ENCODE measurements at places on chromosomes 6 and 20.

GRCh38 chr20:52621401-52621800 is 350.8 kb upstream of the TSHZ2 start:
- no peak for DNase-seq

GRCh38 chr6:93416571-93417420 is 2.6 kb downstream of the EPHA7 start:
- DNase-seq, result no peak

DNA sequence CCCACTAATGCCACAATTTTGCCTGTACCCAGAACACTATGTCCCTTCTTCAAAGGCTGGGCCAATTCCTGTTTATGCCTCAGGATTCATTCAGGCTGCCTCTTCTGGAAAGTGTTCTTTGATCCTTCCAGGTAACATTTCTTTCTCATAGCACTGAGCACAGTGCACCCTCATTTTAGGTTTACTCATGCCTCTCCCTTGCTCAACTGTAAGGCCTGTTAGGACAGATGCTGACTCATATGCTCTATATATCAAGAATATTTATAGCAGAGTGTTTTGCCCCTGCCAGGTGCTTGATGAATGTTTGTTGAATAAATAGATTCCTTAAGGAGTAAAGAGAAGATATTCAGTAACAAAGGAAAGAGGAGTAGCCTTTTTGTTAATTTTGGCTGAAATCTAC is 263.9 kb downstream of the PHF3 start:
- DNase-seq, result no peak

DNA sequence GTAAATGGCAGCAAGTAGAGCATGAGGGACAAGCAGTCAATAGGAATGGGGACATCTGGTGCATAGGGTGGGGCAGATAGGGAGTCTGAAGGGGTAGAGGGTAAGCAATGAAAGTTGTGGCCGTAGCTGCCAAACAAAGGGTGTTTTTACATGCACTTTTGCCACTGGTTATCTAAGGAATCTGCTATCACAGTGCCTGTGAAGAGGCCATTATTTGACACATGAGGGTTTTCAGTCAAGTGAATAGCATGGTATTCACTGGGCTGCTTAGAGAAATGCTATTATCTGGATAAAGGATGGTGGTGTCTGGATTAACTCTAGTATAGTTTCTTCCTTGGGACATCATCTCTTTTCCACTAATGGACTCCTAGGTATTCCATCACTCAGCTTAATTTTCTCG is 118.2 kb downstream of the CARMIL1 start:
- DNase-seq, result no peak

GRCh38 chr6:10495029-10495428 is 26.1 kb upstream of the GCNT2 start:
- no peak for DNase-seq

GRCh38 chr20:48903705-48904104 is 17.8 kb upstream of the ARFGEF2 start:
- no peak for DNase-seq

GRCh38 chr6:125584468-125584939 is 164.9 kb upstream of the HEY2 start:
- DNase-seq, result no peak

GRCh38 chr6:123794190-123794589 is 9.5 kb upstream of the NKAIN2 start:
- no peak for DNase-seq

DNA sequence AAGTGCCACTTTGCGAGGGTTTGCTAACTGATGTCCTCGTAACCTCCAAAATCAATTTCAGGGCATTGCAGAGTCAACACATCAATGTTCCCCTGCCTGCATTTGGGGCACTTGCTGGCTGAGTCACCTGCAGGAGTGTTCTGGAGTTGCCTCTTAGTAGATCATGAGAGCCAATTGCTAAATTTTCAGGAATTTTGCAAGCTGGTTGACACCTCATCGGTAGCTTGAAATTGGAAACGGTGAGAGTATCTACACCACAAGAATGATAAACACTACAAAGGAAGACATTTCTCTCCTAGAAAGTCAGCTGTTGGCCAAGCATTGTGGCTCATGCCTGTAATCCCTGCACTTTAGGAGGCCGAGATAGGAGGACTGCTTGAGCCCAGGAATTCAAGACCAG is 10.8 kb upstream of the BFSP1 start:
- DNase-seq, result no peak

DNA sequence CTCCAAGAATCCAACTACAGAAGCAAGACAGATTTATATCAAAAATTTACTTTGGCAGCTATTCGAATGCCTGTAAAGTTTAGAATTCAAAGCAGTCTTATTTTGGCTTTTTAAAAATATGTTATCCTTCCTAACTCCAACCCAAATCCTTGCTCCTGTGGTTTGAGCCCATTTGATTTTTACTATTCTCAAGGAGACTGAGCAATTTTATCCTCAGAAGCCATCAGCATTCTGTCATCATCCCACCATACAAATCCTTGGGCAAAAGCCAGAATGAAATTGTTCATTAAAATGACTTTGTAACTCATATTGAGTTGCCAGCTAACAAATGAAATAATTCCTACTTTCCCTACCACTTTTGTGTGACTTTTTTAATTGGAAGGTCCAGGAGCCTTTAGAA is 392.8 kb downstream of the ADGRB3 start:
- no peak for DNase-seq

- DNase-seq, result no peak
Observed at GRCh38 chr6:169807229-169807628, 55.8 kb downstream of the ERMARD start.

DNA sequence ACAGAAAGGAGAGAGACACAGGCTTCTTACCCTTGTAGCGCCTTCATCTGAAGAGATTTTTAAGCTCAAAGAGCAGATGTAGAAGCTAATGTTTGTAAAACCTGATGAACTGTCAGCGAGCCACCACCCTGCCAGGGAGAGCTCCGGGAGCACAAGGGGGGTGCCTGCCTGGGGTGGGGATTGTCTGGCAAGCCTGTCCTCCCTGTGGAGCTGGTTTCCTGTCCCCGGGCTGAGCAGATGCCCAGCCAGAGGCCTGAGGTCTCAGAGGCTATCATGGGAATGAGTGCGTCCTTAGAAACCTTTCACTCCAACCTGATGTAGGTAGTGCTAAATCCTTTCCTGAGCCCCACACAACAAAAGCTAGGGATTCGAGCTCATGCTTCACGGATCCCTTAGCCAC is 41.9 kb upstream of the NR2E1 start:
- DNase-seq, result no peak

DNA sequence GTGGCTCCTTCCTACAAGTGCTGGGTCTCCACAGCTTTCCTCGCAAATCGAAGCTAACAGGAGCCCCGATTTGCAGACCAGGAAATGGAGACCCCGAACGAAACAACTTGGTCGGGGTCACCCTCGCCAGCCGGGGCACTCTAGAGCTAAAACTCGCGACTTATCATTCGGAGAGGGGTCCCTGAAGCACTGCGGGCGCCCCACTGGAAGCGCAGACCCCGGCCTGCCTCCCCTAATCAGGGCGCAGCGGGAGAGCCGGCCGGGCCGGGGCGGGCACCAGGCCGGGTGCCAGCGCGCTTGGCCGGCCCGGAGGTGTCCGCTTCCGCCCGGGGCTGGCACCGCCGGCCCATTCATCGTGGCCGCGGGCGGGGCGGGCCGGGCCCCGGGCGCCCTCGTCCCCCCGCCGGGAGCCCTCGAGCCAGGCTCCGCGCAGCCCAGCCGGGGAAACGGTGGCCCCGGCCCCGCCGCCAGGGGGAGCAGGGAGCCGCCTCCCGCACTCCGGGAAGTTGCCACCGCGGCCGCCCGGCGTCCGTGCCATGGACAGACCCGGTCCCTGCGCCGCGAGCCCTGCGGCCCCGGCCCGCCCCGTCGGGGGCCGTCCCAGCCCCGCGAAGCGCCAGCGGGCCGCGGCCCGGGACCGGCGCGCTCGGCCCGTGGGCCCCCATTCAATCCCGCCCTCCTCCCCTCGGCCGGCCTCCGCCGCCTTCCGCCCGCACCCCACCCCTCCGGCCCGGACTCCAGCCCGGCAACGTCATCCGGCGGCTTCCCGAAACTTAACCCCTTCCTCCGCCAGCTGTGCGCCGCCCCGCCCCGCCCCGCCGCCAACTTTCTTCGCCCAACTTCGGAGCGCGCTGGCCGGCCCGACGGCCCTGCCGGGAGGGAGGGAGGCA is 961 bp downstream of the RRBP1 start:
- peak; percentile 56 for DNase-seq

DNA sequence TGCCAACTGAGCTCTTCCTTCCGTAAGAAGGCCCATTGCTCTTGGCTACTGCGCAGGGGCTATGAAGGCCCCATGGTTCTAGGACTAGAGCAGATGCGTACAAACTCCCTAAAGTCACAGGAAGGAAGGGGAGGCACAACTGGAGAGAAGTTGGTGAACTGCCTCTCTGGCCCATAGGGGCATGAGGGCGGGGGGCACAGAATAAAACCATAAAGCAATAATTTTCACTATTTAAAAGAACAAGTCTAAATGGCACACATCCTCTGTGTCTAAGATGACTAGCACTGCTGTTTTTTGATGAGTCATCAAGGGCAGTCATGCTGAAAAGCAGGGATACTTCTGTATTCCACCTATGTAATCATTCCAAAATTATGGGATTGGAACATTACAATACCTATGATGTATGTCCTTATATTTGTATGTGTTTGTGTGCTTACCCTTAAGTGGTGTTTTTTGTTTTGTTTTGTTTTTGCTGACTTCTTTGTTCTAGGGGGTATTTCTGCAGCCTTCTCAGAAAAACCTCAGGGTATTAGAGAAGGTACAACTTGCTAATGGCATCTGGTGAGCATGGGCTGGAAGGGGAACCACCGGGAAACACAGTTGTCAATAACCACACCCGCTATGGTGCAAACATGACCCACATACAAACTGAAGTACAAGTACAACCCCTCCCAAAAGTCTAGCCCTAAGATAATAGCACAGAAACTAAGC is 36.9 kb downstream of the B4GALT5 start:
- no peak for DNase-seq

GRCh38 chr6:35600659-35601125 is 88.0 kb upstream of the TULP1 start:
- no peak for DNase-seq

DNA sequence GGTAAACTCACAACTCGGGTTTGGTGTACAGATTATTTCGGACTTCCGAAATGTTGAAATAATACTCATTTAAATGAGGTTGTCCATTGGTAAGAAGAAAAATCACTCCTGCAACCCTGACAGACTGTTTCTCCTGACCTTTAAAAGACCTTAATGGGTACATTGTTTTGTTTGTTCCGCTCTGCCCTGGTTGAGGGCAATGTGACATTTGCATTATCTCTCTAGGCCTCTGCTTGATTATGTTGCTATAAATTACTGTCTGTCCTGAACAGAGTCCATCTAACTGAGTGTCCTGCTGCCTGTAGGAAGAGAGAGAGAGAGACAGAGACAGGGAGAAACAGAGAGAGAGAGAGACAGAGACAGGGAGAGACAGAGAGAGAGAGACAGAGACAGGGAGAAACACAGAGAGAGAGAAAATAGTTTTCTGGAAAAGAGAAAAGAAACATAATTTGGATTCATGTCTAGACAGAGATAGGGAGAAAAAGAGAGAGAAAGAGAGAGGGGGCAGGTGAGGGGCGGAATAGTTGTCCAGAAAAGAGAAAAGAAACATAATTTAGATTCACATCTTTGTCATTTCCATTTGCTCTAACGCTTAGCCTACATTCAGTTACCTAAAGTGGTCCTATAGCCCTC is 83.2 kb downstream of the SHLD1 start:
- DNase-seq, result no peak

DNA sequence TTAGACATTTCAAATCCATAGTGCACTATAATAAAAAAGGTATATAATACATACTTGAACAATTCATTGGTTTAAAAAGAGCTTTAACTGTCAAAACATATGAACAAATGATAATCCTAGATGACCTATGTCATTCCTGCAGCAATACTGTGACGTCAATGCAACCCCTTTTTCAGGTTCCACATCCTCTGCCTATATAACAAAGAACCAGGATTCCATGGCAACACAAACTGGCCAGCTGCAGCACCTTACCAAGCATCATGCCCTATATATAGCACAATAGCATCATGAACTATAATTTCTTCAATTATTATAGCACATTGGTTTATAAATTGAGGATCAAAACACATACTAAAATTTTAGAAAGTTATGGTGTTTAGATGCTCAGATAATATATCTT is 578 bp upstream of the PTCHD4 start:
- no peak for DNase-seq

- no peak for DNase-seq
Observed at GRCh38 chr20:37393196-37393862, 47.4 kb downstream of the SRC start.

DNA sequence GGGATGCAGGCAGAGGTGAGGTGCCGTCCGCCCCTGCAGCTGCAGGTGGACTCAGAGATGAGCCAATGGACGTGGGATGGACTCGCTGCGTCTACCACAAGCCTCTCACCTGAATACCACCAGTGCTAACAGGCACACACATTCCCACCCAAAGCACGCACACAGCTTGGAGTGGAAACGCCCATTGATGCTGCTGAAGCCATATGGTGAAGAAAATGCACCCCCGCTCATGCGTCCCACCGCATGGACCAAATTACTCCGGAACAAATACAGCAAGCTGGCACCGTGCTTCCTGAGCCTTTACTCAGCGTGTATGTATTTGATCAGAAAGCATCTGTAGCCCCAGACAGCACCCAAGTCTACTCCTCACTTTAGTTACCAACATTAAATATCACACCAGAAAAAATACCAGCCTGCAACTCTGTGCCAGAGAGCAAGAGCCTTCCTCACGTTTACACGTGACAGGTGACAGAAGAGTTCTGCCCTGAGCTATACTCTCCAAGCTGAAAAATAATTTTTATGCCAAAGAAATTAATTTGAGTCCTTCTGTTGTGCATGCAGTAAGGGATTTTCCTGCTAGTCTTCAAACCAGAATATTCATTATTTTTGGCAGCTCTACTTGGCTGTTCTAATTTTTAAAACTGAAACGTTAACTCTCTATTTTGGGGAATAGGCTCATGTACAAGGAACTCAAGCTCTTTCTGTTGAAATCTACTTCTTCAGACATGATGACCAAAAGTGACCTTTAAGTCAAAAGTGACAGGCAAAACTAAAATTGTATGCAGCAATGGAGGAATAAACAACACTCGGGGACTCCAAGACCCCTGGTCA is 58.2 kb upstream of the SYNDIG1 start:
- no peak for DNase-seq

DNA sequence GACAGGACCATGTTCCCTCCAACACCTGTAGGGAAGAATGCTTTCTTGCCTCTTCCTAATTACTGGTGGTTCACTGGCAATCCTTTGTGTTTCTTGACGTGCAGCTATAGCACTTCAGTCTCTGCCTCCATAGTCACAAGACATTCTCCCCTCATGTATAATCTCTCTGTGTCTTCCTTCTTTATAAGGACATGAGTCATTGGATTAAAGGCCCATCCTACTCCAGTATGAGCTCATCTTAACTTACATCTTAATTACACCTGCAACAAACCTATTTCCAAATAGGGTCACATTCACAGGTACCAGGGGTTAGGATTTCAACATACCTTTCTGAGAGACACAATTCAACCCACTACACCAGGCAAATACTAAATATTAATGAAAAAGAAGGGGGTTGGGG is 213.6 kb downstream of the RNGTT start:
- DNase-seq, result no peak

DNA sequence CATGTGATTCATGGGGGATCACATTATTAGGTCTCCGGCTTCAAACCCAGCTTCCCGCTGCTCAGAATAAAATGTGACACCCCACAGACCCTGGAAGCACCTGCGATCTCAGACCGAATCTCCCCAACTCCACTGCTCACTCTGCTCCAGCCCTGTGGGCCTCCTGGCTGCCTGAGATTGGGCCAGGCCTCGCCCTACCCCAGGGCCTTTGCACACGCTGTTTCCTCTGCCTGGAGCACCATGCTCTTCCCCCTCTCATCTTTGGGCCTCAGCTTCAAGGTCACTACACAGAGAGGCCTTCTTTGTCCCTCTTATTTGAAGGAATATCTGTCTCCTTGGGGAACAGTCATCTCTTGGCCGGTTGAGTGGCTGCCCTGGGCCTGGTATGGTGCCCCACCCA is 48.8 kb downstream of the RBM38 start:
- DNase-seq, result no peak
